ENCODE measurements at places on chromosomes 2 and 18.
A peak's percentile ranks its signal among the peaks of the same experiment; 100 is the strongest.

DNA sequence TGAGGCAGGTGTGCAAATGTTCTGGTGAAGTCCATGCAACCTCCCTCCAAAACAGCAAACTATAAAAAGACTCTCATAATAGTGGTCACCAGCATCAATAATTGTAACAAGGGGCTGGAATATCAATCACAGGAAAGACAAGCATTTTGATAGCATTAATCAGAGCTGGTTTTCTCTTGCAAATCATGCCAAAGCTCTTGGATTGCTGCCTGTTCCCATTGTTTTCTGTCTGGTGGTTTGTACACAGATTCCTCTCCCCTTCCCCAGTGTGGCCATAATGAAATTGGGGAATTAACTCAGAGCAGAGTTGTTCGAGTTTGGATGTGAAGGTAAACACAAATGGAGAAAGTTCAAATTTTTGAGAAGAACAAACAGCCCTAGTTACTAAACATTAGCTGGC is 134.2 kb downstream of the CDCA7 start:
- DNase-seq, result no peak

DNA sequence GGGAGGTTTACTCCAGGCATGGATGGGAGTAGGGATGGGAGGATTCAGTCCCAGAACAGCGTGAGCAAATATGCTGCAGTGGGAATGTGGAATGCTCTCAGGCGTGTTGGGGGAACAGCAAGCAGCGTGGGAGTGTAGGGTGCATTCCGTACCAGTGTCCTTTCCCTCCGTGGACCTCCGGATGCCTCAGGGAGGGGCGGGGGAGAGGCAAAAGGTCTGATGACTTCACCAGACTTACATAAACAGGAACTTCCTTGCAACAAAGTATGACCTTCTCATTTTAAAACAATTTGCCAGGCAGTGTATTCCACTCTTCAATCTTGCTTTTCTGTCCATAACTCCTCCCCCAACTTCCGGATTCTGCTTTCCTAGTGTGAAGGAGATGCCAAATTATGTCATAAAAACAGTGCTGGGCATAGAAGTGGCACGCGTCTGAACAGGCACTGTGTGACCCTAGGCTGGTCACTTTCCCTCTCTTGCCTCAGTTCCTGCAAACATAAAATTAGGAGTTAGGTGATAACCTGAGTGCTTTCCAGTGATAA is 36.9 kb downstream of the RPL37A start:
- peak; percentile 85 for DNase-seq

- DNase-seq, result peak; percentile 100
Measured at GRCh38 chr2:30666266-30666874, 140.9 kb downstream of the CAPN13 start.

DNA sequence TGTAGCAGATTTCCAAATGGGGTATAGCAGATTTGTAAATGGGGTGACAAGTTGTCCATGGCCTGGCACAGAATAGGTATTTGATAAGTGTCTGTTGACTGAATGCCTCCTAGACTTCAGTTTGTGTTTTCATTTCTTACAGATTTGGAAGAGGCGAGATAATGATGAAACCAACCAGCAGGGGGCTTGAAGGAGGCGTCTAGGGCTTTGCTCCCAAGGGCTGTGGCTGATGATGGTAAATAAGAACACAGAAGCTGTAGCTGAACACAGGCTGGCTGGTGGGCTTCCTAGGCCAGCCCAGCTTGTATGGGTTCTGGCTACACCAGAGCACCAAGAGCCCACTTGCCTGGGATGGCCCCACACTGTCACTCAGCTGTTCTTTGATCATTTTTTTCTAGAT is 19.4 kb downstream of the SFTPB start:
- peak; percentile 66 for DNase-seq

GRCh38 chr2:114543236-114543766 is 100.9 kb downstream of the DPP10 start:
- no peak for DNase-seq

DNA sequence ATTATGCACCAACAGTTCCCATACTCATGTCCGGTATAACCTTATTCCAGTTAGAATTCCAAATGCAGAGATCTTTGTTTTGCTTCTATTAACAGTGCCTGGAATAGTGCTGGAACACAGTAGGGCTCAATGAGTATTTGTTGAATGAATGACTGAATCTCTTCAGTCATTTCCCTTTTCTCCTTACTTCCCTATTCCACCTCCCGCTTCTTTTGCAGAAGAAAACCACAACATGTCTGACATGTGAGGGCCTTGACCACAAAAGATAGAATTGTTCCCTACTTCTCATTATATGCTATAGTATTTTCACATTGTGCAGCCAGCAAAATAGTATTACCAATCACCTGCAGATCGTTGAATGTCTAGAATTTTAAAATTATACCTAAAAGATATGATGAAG is 19.5 kb upstream of the HNRNPLL start:
- DNase-seq, result no peak

- DNase-seq, result no peak
Measured at GRCh38 chr2:54605836-54606235, 117.6 kb upstream of the EML6 start.

DNA sequence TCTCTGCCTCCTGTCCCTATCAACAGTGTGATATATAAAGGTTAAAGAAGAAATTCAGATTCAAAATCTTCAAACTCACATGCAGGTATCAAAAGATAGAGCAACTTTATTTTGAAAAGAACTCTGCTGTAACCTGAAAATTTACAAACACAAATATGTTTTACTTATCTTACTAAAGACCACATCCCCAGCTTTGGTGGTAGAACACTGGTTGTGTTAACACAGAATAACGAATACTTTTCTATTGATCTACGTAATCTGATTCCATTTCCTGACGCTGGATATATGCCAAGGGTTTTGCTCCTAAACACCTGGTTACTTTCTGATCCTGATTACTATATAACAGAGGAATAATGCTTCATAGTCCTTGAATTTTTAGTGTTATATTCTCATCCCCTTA is 23.1 kb upstream of the SLC39A10 start:
- no peak for DNase-seq

DNA sequence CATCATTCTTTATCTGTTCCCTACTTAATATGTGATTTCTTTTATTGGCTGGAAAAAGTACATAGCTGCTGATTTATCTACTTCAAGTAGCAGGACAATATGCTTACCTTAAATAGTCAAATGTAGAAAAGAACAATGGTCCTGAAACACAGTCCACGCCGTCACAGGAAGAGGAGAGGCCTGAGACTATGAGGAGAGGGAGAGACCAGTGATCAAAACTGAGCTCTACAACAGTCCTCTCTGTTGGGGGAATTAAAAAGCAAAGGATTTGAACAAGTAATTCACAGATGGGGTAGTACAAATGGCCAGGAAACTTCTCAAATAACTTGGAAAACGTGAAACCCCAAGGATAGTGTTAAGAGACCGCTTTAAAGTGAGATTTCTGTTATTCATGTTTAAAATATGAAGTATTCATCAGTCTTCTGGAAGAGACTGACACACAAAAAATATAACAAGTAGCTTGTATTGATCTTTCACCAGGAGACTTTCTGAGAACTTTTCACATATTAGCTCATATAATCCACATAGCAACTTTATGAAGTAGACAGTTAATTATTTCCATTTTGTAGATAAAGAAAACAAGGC is 20.2 kb downstream of the SCYGR8 start:
- no peak for DNase-seq

- DNase-seq, result no peak
Measured at GRCh38 chr2:60852282-60852860, 29.0 kb upstream of the REL start.

GRCh38 chr2:27806311-27807059 is 35.0 kb downstream of the MRPL33 start:
- DNase-seq, result no peak

- DNase-seq, result no peak
Measured at GRCh38 chr2:235920216-235920865, 247.8 kb downstream of the GBX2 start.

DNA sequence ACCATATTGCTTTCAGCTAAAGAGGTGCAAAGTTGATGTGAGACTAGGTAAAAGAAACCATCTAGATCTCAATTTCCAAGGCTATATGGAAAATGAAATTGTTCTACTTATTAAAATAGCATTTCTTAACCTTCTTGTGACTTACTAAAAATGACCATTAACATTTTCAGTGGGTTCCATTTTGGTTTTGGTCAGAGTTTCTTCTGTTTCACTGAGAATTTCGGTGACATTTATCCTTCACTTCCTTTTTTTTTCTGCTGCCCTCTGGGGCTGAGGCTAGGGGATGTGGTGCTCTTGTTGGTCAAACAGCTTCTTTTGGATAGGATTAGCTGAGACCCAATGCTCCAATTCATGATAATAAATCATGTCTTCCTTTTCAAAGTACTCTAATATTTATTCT is 44.3 kb upstream of the REL start:
- no peak for DNase-seq

GRCh38 chr2:91477731-91478672 is 2786.5 kb downstream of the RPIA start:
- no peak for DNase-seq

DNA sequence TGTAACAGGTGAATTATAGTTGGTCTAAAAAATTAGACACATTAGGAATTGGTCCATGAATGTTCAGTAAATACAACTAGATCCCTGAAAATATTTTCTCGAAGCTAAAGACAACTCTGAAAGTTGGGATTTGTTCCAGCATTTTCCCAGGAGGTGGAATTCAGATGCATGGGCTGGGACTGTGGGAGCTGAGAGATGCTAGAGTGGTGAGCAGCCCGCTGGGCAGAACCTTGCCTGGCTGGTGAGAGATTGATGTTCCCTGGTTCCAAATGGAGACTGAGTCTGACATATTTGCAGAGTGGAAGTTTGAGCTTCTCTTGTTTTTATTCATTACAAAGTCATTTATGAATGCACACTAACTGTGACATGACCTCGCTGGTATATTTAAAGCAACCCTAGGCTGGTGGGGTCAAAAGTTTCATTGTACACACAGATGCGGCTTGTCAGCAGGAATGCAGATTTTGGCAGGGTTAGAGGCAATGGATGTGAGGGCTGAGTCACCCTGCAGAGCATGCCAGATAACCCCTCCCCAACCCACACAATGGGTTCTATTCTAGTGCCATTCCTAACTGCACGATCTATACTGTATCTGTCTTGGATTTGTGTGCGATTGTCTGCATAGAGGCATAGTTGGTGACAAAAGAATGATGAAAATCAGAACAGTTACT is 23.5 kb upstream of the TMEM178A start:
- DNase-seq, result peak; percentile 83

GRCh38 chr2:73291461-73292315 is 1.7 kb downstream of the EGR4 start:
- DNase-seq, result no peak

DNA sequence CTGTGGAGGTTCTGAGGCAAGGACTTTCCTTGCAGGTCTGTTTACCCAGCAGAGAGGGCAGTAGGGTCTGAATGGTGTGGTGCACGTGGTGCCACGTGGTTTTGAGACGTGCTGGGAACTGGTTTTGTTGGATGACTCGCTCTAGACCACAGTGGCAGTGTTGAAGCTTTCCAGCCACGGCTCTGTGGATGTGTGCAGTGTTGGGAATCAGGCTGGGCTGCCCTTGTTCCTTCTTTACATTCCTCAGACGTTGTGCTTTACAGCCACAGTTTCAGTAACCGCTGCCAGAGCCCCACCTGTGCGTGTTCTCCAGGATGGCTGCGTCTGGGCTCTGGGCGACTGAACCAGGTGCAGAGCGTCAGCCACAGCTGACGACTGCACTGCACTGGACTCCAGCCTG is 8.2 kb downstream of the CTDP1 start:
- no peak for DNase-seq

- no peak for DNase-seq
Measured at GRCh38 chr2:139055202-139055601, 275.0 kb upstream of the NXPH2 start.

DNA sequence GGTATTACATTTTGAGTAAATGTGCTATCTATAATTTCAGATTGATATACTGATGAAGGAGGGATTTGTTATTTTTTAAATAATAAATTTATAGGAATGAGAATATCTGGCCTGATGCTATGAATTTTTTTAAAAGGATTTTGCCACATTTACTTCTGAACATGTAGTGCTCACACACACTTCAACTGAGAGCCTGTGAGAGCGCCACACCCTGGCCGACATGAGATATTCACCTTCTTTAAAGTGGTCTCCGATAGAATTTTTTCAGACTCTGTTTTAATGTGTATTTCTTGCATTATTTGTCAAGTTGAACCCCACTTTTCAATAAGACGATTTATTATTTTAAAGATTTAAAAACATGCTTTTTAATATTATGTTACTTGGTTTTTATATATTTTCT is 813.3 kb downstream of the DCC start:
- DNase-seq, result no peak

GRCh38 chr2:31014516-31014915 is 123.7 kb downstream of the GALNT14 start:
- no peak for DNase-seq

DNA sequence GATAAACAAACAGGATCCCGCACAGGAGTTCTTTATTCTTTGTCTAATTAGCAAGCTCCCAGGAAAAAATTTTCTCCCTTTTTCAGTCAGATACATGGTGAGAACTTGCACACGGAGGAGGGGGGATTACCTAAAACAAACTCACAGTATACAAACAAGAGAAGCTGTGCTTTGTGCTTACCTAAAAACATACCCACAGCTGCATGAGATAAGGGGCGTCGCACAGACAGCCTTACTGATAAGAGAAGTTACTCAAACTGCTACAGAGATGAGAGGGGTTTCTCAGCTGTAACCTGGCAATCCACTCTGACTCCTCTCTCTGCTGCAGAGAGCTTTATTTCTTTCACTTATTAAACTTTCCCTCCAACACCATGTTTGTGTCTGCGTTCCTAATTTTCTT is 32.9 kb upstream of the ST3GAL5 start:
- no peak for DNase-seq

DNA sequence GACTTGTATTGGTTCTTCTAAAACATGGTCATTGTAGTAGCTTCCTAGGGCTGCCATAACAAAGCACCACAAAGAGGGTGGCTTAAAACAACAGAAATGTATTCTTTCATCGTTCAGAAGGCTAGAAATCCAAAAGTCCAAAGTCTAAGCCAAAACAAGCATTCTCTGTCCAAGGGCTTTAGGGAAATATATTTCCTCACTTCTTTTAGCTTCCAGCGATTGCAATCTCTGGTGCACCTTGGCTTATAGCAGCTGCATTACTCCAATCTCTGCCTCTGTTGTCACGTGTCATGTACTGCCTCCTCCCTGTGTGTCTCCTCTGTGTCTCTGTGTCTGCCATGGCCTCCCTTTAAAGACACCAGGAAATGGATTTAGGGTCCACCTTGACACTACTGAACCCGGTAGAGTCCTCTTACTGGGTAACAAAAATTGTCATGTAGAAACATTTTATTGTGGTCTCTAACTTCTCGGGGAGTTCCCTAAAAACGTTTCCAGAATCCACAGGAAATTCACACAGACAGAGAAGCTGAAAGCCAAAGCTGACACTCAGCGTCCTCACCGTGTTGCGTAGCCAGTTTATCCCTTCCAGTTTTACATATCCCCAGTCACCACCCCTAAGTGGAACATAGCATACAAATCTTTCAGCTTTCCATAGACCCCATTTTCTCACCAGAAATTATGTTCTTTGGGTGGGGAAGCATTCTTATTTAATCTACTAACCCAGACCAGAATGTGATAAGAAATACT is 20.7 kb upstream of the TTN start:
- DNase-seq, result no peak

- DNase-seq, result peak; percentile 81
Measured at GRCh38 chr2:46913471-46914381, 1.9 kb downstream of the MCFD2 start.

- DNase-seq, result no peak
Measured at GRCh38 chr2:68258851-68259250, 6.5 kb upstream of the PPP3R1 start.

- no peak for DNase-seq
Measured at GRCh38 chr2:26191316-26192159, 18.6 kb downstream of the GAREM2 start.

GRCh38 chr2:204261846-204262245 is 283.4 kb upstream of the PARD3B start:
- DNase-seq, result no peak
